ENCODE measurements at places on chromosomes 1 and 21. TPM values are rescaled to one million over a fixed set of nuclear protein-coding genes. Genes with fewer than 3 reads are reported as not detected.

DNA sequence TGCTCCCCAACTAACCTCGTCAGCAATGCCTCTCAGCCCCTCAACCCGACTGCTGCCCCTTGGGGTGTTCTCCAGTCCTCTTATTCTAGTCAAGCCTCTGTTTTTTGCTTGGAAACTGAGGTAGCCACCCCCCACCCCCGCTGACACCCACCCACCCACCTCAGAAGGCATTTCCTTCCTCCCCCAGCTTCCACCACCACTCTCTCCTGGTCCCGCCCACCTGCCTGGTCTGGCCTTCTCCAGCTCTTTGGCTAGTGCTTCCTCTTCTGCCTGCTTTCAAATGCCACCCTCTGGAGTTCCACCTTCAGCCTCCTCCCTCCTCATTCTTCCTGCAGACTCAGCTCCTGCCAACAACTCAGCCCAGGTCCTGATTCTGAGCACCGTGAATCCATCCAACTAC lies 35.3 kb downstream of the OLFML2B start:
- H3K36me3 ChIP-seq, result peaks cover 3% of the 10 kb centered on the region
- peaks cover 16% of the 10 kb centered on the region for H3K27me3 ChIP-seq
- no peaks in the 10 kb centered on the region for H3K4me1 ChIP-seq
- H3K4me3 ChIP-seq, result no peak overlapping the region

DNA sequence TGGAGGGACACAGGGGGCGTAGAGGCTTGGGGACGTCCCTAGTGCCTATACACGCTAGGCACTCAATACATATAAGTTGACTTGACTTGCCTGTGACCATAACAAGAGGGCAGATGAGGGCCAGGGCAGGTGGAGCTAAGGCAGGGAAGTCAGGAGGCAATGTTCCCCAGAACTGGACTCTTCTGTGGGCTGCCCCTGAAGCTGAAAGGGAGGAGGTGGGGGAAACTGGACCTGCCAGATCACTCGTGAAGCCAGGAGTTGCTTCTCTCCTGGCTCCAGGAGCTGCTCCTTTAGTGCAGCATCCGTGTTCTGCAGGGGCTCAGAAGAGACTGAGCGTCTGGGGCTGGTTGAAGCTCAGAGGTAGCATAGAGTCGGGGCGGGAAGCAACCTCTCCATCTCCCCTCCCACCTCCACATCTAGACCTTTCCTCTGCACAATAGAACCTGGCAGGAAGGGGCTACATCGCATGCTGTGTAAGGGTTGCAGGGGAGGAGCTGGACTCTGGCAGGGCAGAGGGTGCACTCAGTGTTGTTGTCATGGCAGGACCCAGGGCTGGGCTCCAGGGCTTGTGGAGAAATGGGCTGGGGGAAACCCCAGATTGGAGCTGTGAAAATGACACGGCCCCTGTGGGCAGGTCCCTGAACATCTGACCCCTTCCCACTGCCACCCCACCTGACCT lies 2.9 kb upstream of the SEMA4A start:
- H3K27ac ChIP-seq, result peak overlapping the region; percentile 16
- no peak overlapping the region for H3K4me3 ChIP-seq
- DNase-seq, result no peak
- H3K36me3 ChIP-seq, result no peaks in the 10 kb centered on the region
- peaks cover 19% of the 10 kb centered on the region for H3K27me3 ChIP-seq

GRCh38 chr1:198657550-198658064 lies 18.8 kb downstream of the PTPRC start:
- no peaks in the 10 kb centered on the region for H3K36me3 ChIP-seq
- H3K4me3 ChIP-seq, result no peak overlapping the region
- H3K4me1 ChIP-seq, result peaks cover 21% of the 10 kb centered on the region
- H3K27me3 ChIP-seq, result no peaks in the 10 kb centered on the region

GRCh38 chr1:16677552-16678431 lies 11.0 kb upstream of the RNU1-3 start:
- no peak for DNase-seq
- no peak overlapping the region for H3K27ac ChIP-seq
- H3K36me3 ChIP-seq, result no peaks in the 10 kb centered on the region
- peaks cover 3% of the 10 kb centered on the region for H3K4me1 ChIP-seq

S100A9 gene
- 3.5 TPM for total RNA-seq

DNA sequence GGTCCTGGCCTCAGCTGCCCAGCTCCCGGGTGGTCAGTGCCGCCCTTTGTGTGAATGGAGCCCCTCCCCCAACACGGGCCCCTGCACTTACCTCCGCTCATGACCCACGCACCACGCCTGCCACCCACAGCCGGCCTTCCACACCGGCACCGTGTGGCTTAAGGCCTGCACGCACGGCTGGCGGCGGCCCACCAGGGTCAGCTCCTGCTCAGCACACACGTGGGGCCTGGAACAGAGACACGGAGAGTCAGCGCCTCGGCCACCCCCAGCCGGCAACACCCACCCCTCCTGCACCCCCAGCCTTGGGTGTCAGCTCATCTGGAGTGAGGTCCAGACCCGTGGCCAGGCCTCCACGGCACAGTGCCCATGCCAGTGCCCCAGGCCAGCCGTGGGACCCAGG lies 8.9 kb downstream of the MEGF6 start:
- H3K27ac ChIP-seq, result no peak overlapping the region
- H3K27me3 ChIP-seq, result no peaks in the 10 kb centered on the region
- DNase-seq, result no peak

DNA sequence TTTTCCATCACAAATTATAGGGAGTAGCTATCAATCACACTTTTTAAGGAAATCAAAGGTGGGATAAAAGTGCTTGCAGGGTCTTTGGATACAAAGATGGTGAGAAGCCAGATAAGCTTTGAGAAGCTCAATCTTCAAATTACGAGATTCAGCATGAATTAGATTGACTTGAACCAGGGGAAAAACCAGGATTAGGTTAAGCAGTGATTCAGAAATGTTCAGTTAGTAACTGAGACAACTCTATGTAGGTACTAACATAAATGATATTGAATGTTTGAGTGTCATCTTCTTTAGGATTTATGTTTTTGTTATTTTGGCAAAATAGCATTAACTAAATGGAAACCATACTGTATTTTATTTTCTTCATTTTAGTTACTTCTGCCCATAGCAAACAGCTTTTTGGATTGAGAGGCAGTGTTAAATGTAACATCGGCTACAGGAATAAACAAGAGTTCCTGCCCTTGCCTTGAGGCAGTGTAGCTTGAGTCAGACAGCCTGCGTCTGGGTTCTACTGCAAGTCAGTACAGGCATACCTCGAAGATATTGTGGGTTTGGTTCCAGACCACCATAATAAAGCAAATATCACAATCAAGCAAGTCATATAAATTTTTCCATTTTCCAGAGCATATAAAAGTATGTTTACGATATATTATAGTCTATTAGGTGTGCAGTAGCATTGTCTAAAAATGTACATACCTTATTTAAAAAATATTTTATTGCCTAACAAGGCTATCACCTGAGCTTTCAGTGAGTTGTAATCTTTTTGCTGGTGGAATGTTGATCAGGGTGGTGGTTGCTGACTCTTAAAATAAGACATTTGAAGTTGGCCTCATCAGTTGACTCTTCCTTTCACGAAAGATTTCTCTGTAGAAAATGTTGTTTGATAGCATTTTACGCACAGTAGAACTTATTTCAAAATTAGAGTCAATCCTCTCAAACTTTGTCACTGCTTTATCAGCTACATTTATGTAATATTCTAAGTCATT lies 36.9 kb upstream of the BACH1 start:
- peaks cover 34% of the 10 kb centered on the region for H3K4me1 ChIP-seq
- H3K36me3 ChIP-seq, result no peaks in the 10 kb centered on the region
- DNase-seq, result no peak
- H3K27me3 ChIP-seq, result no peaks in the 10 kb centered on the region
- H3K4me3 ChIP-seq, result no peak overlapping the region

- H3K27ac ChIP-seq, result peak overlapping the region; percentile 97
- H3K4me1 ChIP-seq, result peaks cover 42% of the 10 kb centered on the region
- peak overlapping the region; percentile 96 for H3K4me3 ChIP-seq
Observed at GRCh38 chr1:243253211-243253925, 1.7 kb downstream of the CEP170 start.

- H3K4me3 ChIP-seq, result no peak overlapping the region
- no peak for DNase-seq
- H3K27me3 ChIP-seq, result peaks cover 95% of the 10 kb centered on the region
Observed at GRCh38 chr1:204826970-204827369, 43.7 kb upstream of the NFASC start.

FAM72C gene
- total RNA-seq, result 2.0 TPM

- no peak overlapping the region for H3K27ac ChIP-seq
- no peak overlapping the region for H3K4me3 ChIP-seq
- no peaks in the 10 kb centered on the region for H3K36me3 ChIP-seq
- peaks cover 40% of the 10 kb centered on the region for H3K4me1 ChIP-seq
- no peak for DNase-seq
Observed at GRCh38 chr1:67677930-67678329, 7.1 kb upstream of the GADD45A start.

DNA sequence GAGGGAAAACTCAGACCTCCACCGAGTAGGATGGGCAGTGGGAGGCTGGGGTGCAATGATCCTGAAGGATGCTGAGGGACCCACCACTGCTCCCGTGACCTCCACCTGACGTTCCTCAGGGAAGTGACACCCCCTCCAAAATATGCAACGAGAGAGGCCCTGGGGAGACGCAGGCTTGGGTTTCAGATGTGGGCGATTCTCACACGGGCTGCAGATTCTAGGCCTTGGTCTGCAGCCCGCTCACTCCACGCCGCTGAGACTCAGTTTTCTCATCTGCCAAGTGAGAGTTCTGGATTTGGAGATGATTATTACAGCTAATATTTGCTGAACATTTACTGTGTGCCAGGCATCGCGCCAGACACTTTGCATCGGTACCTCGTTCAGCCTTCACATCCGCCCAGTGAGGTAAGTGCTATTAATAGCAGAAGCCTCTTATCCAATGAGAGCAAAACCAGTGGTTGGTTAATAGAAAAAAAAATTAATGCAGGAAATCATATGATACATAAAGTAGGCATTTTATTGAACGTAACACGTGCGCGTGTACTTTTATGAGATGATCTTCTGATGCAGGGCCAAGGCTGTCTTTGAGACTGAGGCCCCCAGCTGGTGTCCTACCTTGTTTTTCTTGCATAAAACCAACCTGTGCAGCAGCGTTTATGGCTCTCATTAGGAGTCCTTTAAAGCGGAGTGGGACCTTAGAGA lies 102.0 kb upstream of the RUNX3 start:
- no peaks in the 10 kb centered on the region for H3K4me1 ChIP-seq
- DNase-seq, result no peak
- H3K4me3 ChIP-seq, result no peak overlapping the region
- no peak overlapping the region for H3K27ac ChIP-seq
- H3K27me3 ChIP-seq, result peaks cover 24% of the 10 kb centered on the region

DNA sequence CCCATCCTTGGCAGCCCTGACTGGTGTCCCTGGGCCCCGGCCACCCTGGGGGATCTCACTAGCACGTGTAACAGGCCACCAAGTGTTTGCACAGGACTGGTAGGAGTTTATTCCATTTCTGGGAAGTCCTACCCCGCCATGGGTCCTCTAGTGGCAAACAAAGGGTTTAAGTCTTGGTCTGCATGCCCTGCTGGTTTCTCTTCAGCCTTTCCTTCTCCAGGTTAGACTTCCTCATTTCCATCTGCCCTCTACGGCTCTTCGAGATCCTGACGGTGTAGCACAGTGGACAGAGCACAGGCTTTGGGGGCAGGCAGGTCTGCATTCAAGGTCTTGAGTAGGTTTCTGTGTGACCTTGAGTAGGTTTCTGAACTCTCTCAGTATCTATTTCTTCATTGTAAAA lies 2.8 kb downstream of the AGTRAP start:
- H3K36me3 ChIP-seq, result no peaks in the 10 kb centered on the region
- no peak overlapping the region for H3K27ac ChIP-seq
- H3K4me3 ChIP-seq, result no peak overlapping the region
- no peaks in the 10 kb centered on the region for H3K27me3 ChIP-seq
- no peak for DNase-seq
- peaks cover 13% of the 10 kb centered on the region for H3K4me1 ChIP-seq

DNA sequence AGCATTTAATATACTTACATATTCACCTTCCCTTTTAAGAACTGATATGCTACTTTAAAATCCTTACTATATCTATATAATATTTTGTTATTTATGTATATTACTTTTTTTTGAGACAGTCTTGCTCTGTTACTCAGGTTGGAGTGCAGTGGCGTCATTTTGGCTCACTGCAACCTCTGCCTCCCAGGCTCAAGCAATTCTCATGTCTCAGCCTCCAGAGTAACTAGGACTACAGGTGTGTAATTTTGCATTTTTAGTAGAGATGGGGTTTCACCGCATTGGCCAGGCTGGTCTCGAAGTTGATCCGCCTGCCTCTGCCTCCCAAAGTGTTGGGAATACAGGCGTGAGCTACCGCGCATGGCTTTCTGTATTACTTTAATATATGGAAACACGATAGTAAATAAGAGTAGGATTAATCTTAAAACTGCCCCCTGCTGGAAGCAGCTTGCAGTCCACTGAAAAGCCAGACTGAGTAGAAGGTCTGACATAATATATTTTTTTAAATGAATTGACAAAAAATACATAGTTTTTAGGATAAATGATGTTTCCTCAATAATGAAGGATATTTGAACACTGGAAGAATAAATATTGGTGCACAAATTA lies 24.4 kb downstream of the RCAN3 start:
- H3K36me3 ChIP-seq, result no peaks in the 10 kb centered on the region
- peaks cover 9% of the 10 kb centered on the region for H3K4me1 ChIP-seq
- H3K4me3 ChIP-seq, result no peak overlapping the region
- no peaks in the 10 kb centered on the region for H3K27me3 ChIP-seq
- no peak overlapping the region for H3K27ac ChIP-seq
- DNase-seq, result no peak

GRCh38 chr1:30955448-30956015 lies 47.0 kb upstream of the SDC3 start:
- no peak overlapping the region for H3K4me3 ChIP-seq
- no peaks in the 10 kb centered on the region for H3K4me1 ChIP-seq
- DNase-seq, result no peak
- peaks cover 58% of the 10 kb centered on the region for H3K36me3 ChIP-seq

NUDT4B gene
- not detected for total RNA-seq

GNAT2 gene
- not detected for total RNA-seq

CBR1 gene
- total RNA-seq, result 11.8 TPM

EPHA10 gene
- 0.25 TPM for total RNA-seq

GRCh38 chr1:154862907-154863306 lies 7.2 kb downstream of the KCNN3 start:
- H3K27me3 ChIP-seq, result peaks cover 61% of the 10 kb centered on the region
- H3K4me1 ChIP-seq, result peaks cover 28% of the 10 kb centered on the region
- H3K4me3 ChIP-seq, result no peak overlapping the region
- no peak overlapping the region for H3K27ac ChIP-seq
- DNase-seq, result no peak

DNA sequence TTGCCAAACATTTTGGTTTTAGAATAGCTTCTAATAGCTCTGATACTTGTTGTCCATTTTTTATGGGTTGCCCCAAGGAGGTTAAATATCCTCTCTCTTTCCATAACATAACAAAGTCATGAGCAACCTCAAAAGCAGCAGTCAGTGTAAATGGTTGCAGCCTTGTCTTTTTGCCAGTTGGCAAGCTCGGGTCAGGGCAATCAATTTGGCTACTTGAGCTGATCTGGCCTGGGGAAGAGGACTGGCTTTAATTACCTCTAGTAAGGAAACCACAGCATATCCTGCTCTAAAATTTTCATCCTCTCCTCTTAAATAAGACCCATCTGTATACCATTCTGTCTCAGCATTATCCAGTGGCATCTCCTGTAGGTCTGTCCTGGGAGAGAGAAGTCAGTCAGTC lies 21.2 kb upstream of the FMO4 start:
- H3K27me3 ChIP-seq, result no peaks in the 10 kb centered on the region
- no peak overlapping the region for H3K27ac ChIP-seq
- peaks cover 3% of the 10 kb centered on the region for H3K4me1 ChIP-seq
- no peak for DNase-seq

- H3K36me3 ChIP-seq, result peaks cover 33% of the 10 kb centered on the region
- no peak overlapping the region for H3K4me3 ChIP-seq
- DNase-seq, result no peak
- H3K27me3 ChIP-seq, result no peaks in the 10 kb centered on the region
- H3K27ac ChIP-seq, result no peak overlapping the region
Observed at GRCh38 chr1:205619376-205619775, 12.4 kb downstream of the ELK4 start.

IL12RB2 gene
- 0.34 TPM for total RNA-seq

PROX1 gene
- total RNA-seq, result 1.4 TPM

MROH7 gene
- 4.3 TPM for total RNA-seq
